ENCODE measurements at places on chromosomes 3 and 15. TPM values are rescaled to one million over a fixed set of nuclear protein-coding genes. Genes with fewer than 3 reads are reported as not detected.

GRCh38 chr3:72274493-72275330, 489.8 kb upstream of the PROK2 start:
- DNase-seq = peak; percentile 46

Gene ANKRD63
- total RNA-seq = not detected

Gene TRIP4
- total RNA-seq = 13.5 TPM

DNA sequence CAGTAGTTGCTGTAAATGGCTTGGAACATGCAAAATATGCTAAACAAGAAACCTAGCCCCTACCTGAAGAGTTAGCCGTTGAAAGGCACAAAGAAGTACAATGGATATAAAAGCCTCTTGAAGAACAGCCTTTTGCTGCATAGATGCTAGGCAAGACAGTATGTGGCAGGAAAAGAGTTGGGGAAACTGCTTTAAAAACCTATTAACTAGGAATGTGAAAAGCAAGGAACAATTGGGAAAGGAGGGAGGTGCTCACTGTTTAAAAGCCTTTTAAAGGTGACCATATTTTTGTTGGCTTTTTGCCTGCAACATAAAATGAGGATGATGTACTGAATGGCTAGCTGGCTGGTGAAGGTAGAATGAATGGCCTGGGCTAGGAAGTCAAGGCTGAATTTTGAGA, 24.5 kb upstream of the SOX2 start:
- no peak for DNase-seq

- no peak for DNase-seq
Observed at GRCh38 chr3:120506828-120507774, 56.3 kb upstream of the FSTL1 start.

GRCh38 chr15:89078851-89079810, 9.1 kb upstream of the ABHD2 start:
- DNase-seq = no peak

Gene ACY1
- total RNA-seq = 20.2 TPM

Gene NANOGP8
- total RNA-seq = not detected

- DNase-seq = no peak
Observed at GRCh38 chr3:53974324-53974723, 82.7 kb upstream of the SELENOK start.

- DNase-seq = no peak
Observed at GRCh38 chr3:179977356-179977755, 59.4 kb downstream of the PEX5L start.

- DNase-seq = no peak
Observed at GRCh38 chr3:149442043-149442442, 32.5 kb upstream of the TM4SF4 start.

DNA sequence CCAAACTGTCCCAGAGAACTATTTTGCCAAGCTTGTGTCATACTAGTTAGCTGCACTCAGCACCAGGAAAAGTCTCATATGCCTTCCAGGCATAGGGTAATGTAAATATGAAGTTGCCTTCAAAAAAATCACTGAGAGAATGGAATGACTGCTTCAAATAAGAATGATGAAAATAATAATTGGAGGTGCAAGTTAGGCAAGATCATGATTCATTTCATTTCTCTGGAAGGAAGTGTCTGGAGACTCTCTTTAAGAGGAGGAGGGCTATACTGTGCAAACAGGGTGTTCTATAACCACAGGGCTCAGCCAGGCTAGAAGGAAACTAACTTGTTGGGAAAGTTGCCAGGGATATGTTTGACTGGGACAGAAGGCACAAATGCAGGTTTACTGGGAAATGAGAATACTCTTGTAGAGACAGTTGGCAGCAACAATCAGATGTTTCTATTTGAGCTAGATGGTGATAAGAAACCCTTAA, 4.3 kb downstream of the SIDT1 start:
- DNase-seq = no peak

DNA sequence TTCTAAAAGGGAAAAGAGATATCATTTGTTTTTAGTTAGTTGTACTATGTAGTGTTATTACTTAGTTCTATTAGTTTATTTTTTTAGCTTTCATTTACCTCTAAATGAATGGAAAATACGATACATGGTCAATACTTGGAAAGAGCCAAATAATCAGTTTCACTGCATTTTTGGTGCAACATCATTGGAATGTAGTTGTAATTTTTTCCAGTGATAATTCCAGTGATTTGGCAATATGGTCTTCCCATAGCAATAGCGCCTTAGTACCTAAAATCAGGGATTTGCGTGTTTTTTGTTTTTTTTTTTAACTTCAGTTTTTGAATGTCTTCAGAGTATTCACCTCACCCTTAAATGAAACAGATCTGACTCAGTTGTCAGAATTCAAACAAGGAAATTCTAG, 41.8 kb downstream of the RAB8B start:
- DNase-seq = no peak

- no peak for DNase-seq
Observed at GRCh38 chr3:157069406-157069805, 90.5 kb downstream of the CCNL1 start.

GRCh38 chr3:52533623-52534280, at the start of gene NT5DC2:
Gene NT5DC2, minus strand, starts transcription at chr3:52533857. Its CDS starts 120 bp downstream, at chr3:52533737.
- peak; percentile 77 for DNase-seq

- no peak for DNase-seq
Observed at GRCh38 chr15:61743345-61743909, 316.8 kb downstream of the VPS13C start.

- DNase-seq = no peak
Observed at GRCh38 chr3:76415384-76415783, 624.5 kb upstream of the ROBO2 start.

Gene PIGZ
- 3.7 TPM for total RNA-seq

Gene AGTR1
- total RNA-seq = 1.2 TPM

Gene LAMB2
- 772 TPM for total RNA-seq

DNA sequence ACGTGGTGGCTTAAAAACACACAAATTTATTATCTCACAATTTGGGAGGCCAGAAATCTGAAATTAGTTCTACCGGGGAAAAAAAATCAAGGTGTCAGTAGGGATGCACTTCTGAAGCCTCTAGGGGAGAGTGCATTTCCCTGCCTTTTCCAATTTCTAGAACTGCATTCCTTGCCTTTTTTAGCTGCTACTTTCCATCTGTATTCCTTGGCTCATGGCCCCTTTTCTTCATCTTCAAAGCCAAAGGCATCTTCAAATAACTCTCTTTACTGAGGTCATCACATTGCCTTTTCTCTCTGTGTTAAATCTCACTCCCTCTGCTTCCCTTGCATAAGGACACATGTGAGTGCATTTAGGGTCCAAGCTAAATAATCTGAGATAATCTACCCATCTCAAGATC, 69.5 kb upstream of the NEO1 start:
- DNase-seq = no peak

GRCh38 chr15:61655881-61656280, 404.4 kb downstream of the VPS13C start:
- no peak for DNase-seq

All from left ventricle myocardium inferior (tissue), 1 donor.